ENCODE measurements at places on chromosomes 5 and 9. TPM values are rescaled to one million over a fixed set of nuclear protein-coding genes. Genes with fewer than 3 reads are reported as not detected.

Gene C6
- polyA plus RNA-seq: not detected

Gene TXNDC8
- polyA plus RNA-seq: not detected

Gene IGIP
- polyA plus RNA-seq: 0.27 TPM

Gene BASP1
- 0.78 TPM for polyA plus RNA-seq

Gene AHRR
- polyA plus RNA-seq: 0.32 TPM

- H3K4me3 ChIP-seq: no peak overlapping the region
- H3K36me3 ChIP-seq: no peaks in the 10 kb centered on the region
- H3K27me3 ChIP-seq: no peaks in the 10 kb centered on the region
- no peak for DNase-seq
Observed at GRCh38 chr9:127203681-127204327, 60.8 kb upstream of the GARNL3 start.

DNA sequence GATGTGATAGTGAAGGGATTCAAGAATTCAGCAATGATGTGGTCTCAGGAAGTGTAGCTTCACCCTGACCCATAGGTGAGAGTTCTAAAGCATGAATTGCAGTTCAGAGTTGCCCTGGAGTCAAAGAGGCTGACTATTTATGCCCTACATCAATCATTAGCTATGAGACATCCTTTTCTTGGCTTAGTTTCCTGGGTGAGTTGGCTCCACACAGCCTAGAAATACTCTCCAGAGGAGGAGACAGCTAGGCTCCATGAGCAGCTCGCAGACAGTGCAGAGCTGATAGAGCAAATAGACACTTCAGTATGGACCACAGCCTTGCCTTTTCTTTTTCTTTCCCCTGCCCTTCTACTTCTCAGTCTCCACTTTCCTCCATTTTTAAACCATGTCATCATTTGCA, 1651.8 kb downstream of the MAT2B start:
- H3K4me1 ChIP-seq: no peaks in the 10 kb centered on the region
- H3K36me3 ChIP-seq: no peaks in the 10 kb centered on the region
- DNase-seq: no peak
- H3K4me3 ChIP-seq: no peak overlapping the region

- H3K4me3 ChIP-seq: no peak overlapping the region
- no peak overlapping the region for H3K27ac ChIP-seq
- DNase-seq: no peak
- H3K27me3 ChIP-seq: no peaks in the 10 kb centered on the region
- no peaks in the 10 kb centered on the region for H3K4me1 ChIP-seq
- no peaks in the 10 kb centered on the region for H3K36me3 ChIP-seq
Observed at GRCh38 chr5:75089662-75090061, 37.3 kb upstream of the GCNT4 start.

- H3K36me3 ChIP-seq: no peaks in the 10 kb centered on the region
- no peak overlapping the region for H3K4me3 ChIP-seq
- H3K27ac ChIP-seq: no peak overlapping the region
- no peak for DNase-seq
- H3K27me3 ChIP-seq: no peaks in the 10 kb centered on the region
Observed at GRCh38 chr5:156031181-156031580, 295.8 kb upstream of the SGCD start.

GRCh38 chr5:80239680-80240367, 16.0 kb downstream of the SERINC5 start:
- peaks cover 11% of the 10 kb centered on the region for H3K36me3 ChIP-seq
- no peak overlapping the region for H3K4me3 ChIP-seq
- H3K4me1 ChIP-seq: peaks cover 72% of the 10 kb centered on the region
- no peak for DNase-seq

DNA sequence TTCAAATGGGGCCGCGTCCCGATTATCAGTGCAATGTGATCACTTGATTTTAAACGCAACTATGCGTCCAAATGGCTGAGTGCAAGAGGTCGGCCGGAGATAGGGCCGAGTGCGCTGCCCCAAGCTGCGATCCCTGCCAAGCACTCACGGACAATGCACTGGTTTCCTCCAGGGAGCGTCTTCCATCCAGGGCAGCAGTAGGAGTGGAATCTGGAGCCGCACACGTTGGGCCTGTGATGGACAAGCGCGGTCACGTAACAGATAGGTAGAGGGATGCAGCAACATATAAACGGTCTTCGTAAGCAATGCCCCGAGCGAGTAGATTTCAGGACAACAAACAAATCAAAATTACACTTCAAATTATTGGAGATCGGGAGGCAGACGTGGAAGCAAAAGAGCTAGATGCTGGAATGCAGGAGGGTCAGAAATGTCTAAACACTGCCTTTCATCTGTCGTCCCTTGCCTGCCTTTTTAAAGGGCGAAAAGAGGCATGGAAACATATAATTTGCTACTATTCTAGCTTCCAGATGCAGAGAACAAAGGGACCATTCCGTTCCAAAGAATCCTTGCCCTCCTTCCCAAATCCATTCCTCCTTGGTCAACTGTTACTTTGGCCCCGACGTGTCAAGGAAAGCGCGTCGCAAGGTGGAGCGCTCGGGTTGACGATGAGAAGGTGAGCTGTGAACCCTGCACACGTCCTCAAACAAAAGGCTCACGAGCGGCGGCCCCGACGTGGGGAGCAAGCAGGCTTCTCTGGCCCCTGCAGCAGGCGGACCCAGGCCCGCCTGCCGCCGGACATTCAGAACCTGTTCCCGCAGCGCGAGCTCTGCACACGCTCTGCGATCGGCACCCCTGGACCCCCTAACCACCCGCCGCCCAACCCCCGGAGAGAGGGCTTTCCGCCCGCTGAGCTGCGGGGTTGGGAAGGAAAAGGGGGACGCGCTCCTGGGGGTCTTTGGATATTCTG, 1.5 kb downstream of the FBN2 start:
- no peak overlapping the region for H3K4me3 ChIP-seq
- no peak for DNase-seq
- H3K4me1 ChIP-seq: no peaks in the 10 kb centered on the region
- no peak overlapping the region for H3K27ac ChIP-seq
- H3K27me3 ChIP-seq: peaks cover 3% of the 10 kb centered on the region

GRCh38 chr9:91178281-91179236, 183.2 kb downstream of the AUH start:
- DNase-seq: no peak
- H3K27ac ChIP-seq: no peak overlapping the region
- no peaks in the 10 kb centered on the region for H3K36me3 ChIP-seq

GRCh38 chr5:170783498-170784247, at the start of gene GABRP:
GABRP (plus strand) TSS chr5:170783725; CDS start chr5:170788616, 4,891 bp downstream.
- no peaks in the 10 kb centered on the region for H3K4me1 ChIP-seq
- DNase-seq: no peak
- no peak within 1 kb of the TSS for H3K27ac ChIP-seq
- H3K4me3 ChIP-seq: no peak within 1 kb of the TSS
- H3K27me3 ChIP-seq: no peaks in the 10 kb centered on the region
